Type B pancreatic cell (in vitro differentiated cells): ENCODE measurements at places on chromosomes 3 and 15. TPM values are rescaled to one million over a fixed set of nuclear protein-coding genes. Genes with fewer than 3 reads are reported as not detected.

Gene GNAI2
- total RNA-seq: 140 and 145 TPM in 2 replicates

Gene CPNE9
- total RNA-seq: 0.34 and 0.59 TPM in 2 replicates

Gene ADIPOQ
- not detected in 2 replicates for total RNA-seq

Gene PEX5L
- 1.1 and 2.4 TPM in 2 replicates for total RNA-seq

Gene ARMC8
- total RNA-seq: 42.3 and 46.1 TPM in 2 replicates

Gene ALAS1
- total RNA-seq: 57.1 and 60.8 TPM in 2 replicates

DNA sequence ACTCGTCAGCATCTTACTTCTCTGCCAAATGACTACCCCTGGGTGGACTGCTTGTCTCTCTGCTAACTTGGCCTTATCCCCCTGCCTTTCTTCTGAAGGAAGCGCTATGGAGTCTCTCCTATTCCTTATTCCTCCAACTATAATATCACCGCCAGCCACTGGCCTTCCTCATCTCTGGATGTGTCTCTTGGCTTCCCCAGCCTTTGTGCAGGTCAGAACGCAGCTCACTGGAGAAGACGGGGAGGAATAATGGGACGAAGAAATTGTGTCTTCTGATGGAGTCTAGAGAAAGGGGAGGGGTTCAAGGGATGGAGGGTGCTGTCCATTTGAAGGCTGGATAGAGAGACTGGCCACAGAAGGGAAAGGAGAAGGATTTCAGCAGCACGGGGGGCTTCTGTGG, 16.9 kb downstream of the ITGA11 start:
- no peak overlapping the region for H3K27ac ChIP-seq
- peak; percentile 37 for DNase-seq
- H3K36me3 ChIP-seq: no peaks in the 10 kb centered on the region
- no peaks in the 10 kb centered on the region for H3K27me3 ChIP-seq

- peaks cover 23% of the 10 kb centered on the region for H3K36me3 ChIP-seq
- no peak overlapping the region for H3K4me3 ChIP-seq
- no peaks in the 10 kb centered on the region for H3K27me3 ChIP-seq
- H3K4me1 ChIP-seq: no peaks in the 10 kb centered on the region
- no peak for DNase-seq
These were observed 66.2 kb downstream of the RASA2 start for GRCh38 chr3:141553055-141553454.

DNA sequence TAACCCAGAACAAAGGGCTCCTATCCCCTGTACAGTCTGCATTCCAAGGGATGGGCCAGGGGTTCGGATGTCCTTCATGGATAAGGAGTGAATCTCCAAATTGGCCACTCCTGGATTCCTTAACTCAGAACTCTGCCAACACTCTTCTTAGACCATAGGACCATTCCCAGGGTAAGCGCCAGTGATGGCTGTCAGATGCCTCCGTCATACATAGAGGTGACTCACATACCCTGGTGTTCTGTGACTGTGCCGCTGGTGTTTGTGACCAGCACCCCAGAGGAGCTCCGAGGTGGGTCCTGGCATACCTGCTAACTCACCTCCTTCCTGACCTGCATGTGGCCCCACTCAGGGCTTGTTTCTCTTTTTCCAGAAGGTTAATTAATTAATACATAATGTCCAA, 134.7 kb downstream of the KLF13 start:
- H3K36me3 ChIP-seq: no peaks in the 10 kb centered on the region
- H3K27me3 ChIP-seq: peaks cover 10% of the 10 kb centered on the region
- H3K4me3 ChIP-seq: no peak overlapping the region
- H3K4me1 ChIP-seq: no peaks in the 10 kb centered on the region

DNA sequence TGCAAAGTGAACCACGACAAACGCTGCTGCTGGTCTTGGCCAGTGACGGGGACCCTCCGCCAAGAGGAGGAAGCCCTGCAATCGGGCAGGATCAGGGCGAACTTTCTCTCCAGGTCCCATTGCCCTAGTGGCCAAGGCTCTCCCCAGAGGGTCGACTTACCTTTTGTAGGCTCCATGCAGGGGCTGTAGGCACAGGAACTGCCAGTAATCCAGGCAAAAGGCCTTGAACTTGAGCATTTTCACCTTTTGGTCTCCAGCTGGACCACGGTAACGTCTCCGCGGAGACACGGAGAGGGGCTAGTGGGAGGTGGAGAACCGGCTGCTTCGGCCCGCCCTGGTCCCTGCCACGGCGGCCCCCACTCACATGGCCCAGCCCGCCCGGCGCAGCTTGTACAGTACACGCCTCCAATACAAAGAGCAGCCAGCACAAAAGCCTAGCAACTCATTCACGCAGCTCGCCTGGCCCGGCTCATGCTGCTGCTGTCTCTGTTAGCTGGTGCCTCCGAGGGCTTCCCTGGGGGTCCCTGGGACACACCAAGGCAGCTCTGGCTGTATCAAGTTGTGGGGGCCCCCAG, 31.0 kb downstream of the IQSEC1 start:
- no peak overlapping the region for H3K27ac ChIP-seq
- H3K27me3 ChIP-seq: peaks cover 14% of the 10 kb centered on the region
- H3K4me3 ChIP-seq: no peak overlapping the region
- H3K4me1 ChIP-seq: peaks cover 45% of the 10 kb centered on the region
- DNase-seq: no peak

Gene TMEM212
- not detected in 2 replicates for total RNA-seq

Gene CHRNA7
- total RNA-seq: 5.3 and 10.5 TPM in 2 replicates

- H3K4me1 ChIP-seq: peaks cover 4% of the 10 kb centered on the region
- H3K36me3 ChIP-seq: no peaks in the 10 kb centered on the region
- no peak for DNase-seq
- peak overlapping the region; percentile 32 for H3K27ac ChIP-seq
These were observed 72.8 kb upstream of the ICE2 start for GRCh38 chr15:60551781-60552161.

DNA sequence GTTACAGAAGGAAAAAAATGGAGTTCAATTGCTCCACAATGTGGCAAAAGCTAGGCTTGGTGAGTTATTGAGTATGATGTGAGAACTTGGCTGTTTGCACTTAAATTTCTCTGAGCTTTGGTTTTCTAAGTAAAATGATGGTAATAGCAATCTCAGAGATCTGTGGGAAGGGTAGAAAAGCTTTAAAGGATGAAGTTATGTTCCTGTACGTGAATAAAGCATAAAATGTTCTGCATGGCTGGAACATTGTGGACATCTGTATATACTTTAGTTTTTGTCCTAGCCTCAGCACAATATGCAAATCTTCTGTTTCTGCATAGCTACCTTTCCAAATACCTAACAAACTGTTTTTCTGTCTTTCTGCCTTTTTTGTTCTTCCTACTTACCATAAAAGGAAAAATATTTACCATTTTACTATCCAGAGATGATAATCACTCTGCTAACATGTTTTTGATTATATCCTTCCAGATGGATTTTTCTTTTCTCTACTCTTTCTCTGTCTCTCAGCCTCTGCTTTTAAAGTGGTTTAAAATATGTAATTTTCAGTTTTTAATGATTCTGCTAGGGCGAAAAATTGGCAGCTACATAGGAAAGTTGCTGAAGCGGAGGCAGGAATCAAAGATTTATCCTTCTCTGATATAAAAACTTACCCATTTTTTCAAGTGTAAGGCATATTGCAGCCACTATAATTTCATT, 188.1 kb downstream of the FNDC3B start:
- no peaks in the 10 kb centered on the region for H3K27me3 ChIP-seq
- peaks cover 22% of the 10 kb centered on the region for H3K36me3 ChIP-seq
- H3K27ac ChIP-seq: peak overlapping the region; percentile 52
- H3K4me3 ChIP-seq: peak overlapping the region; percentile 26
- DNase-seq: no peak

- H3K27me3 ChIP-seq: no peaks in the 10 kb centered on the region
- H3K27ac ChIP-seq: no peak overlapping the region
These were observed 91.4 kb downstream of the ZBBX start for GRCh38 chr3:167288737-167289136.

GRCh38 chr15:36232491-36232890, 346.9 kb upstream of the CDIN1 start:
- no peak overlapping the region for H3K27ac ChIP-seq
- H3K4me3 ChIP-seq: no peak overlapping the region
- H3K4me1 ChIP-seq: no peaks in the 10 kb centered on the region
- DNase-seq: no peak
- H3K36me3 ChIP-seq: no peaks in the 10 kb centered on the region

DNA sequence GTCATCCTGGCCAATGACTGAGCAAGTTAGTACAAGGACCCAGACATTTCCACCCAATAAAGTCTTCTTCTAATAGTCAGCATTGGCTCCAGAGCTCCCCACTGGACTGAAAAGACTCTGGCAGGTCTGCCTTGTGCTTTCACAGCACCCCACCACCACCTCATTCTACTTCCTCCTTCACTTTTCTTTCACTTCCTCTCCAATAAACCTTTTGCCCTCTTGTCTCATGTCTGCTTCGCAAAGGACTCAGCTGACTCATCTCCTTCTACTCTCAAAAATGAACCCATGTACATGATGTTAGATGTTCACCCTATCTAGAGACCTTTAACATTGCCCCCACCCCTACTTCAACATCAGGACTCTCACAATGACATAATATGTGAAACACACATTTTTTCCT, 181.0 kb upstream of the PPP2R3A start:
- no peak overlapping the region for H3K27ac ChIP-seq
- H3K36me3 ChIP-seq: no peaks in the 10 kb centered on the region
- H3K27me3 ChIP-seq: peaks cover 28% of the 10 kb centered on the region
- no peaks in the 10 kb centered on the region for H3K4me1 ChIP-seq

Gene MGA
- total RNA-seq: 45.4 and 54.9 TPM in 2 replicates

- H3K4me1 ChIP-seq: no peaks in the 10 kb centered on the region
- DNase-seq: no peak
- H3K36me3 ChIP-seq: no peaks in the 10 kb centered on the region
These were observed 35.1 kb downstream of the HGD start for GRCh38 chr3:120646771-120647432.

Gene NANOGP8
- not detected in 2 replicates for total RNA-seq

DNA sequence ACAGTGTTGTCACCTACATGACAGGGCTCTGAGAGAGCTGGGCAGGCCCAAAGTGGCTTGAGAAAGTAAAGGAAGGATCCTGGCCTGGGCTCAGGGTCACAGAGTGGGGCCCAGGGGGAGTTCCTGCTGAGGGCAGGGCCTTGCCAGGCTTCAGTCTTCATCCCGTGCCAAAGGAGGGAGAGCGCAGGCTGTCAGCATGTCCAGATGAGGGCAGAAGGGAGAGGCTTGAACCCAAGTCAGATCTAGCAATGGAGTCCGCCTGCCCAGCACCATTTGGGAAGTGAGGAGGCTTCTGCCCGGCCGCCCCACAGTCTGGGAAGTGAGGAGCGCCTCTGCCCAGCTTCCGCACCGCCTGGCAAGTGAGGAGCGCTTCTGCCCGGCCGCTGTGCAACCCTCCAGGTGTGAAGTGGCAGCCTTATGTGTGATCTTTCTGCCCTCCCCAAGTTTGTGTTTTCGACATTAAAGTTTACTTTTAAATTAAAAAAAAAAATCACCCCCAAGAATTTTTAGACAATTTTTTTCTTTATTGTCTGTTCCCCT, 303.6 kb upstream of the PROK2 start:
- peaks cover 16% of the 10 kb centered on the region for H3K27me3 ChIP-seq
- no peak for DNase-seq
- H3K27ac ChIP-seq: no peak overlapping the region
- H3K4me1 ChIP-seq: peaks cover 9% of the 10 kb centered on the region

DNA sequence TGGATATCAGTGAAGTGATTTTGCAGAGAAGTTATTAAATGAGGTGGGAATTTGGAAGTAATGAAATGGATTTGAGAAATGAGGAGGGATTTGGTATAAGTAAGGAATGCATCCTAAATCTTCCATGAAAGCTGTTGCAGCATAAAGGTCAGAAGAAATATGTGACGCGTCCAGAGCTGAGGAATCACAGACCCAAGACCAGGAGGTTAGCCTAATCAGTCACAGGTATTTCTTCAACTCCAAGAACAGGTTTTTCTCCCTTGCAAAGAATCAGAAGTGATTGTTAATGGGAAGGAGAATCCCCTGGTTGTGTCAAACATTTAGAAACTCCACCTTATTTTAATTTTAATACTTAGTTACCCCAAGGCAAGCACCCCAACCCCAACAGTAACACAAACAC, 253.2 kb downstream of the MEX3B start:
- H3K4me1 ChIP-seq: peaks cover 6% of the 10 kb centered on the region
- H3K4me3 ChIP-seq: no peak overlapping the region
- H3K27me3 ChIP-seq: no peaks in the 10 kb centered on the region

DNA sequence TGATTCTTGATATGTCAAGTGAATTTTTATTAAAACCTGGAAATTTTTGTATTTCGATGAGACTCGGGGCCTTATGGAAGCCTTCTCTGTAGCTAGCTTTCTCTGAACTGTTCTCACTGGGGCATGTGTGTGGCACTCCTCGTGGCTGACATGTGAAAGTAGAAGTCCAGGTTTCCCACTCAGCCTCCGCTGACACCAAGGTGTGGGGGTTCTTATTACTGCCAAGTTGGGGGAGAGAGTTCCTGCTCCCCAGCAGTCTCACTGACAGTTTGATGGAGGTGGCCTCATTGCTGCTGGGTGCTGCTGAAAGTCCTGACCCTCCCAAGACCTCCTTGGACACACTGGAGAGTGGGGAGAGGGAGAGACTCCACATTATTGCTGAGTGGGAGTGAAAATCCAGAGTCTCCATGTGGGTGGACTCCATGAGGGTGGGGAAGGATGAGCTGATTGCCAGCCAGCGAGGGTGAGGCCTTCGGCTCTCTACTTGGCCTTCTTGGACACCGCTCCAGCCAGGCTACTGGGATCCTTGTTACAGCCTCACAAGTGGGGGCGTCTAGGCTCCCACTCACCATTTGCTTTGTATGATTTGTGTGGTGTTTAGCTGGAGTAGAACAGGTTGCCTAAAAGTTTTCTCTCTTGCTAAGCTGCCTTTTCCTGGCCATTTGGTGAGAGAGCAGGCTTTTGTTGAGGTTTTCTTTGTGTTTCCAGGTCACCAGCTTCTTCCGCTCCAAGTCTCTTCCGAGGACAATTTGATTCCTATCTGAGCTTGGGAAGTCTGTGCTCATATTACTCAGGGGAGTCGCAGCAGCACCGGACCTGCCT, 64.1 kb downstream of the LSM3 start:
- H3K4me1 ChIP-seq: peaks cover 8% of the 10 kb centered on the region
- no peaks in the 10 kb centered on the region for H3K36me3 ChIP-seq
- no peaks in the 10 kb centered on the region for H3K27me3 ChIP-seq

DNA sequence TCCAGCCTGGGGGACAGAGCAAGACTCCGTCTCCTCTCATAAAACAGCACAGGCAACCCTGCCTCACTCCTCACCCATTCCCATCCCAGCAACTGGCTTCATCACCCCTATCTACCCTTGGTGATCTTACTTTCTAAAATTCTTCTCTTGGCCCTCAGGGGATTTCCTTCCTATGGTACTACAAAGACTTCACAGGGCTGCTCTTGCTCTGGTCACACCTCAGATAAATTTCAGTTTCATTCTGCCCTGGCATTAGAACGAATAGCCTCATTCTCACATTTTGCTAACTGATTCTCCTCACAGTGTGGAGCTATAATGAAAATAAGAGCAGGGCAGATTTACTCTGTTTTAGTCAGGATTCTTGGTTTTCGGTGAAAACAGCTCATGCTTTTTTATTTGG, 22.1 kb upstream of the CRBN start:
- peaks cover 14% of the 10 kb centered on the region for H3K27me3 ChIP-seq
- no peak for DNase-seq
- H3K27ac ChIP-seq: no peak overlapping the region
- peaks cover 12% of the 10 kb centered on the region for H3K4me1 ChIP-seq
- H3K36me3 ChIP-seq: no peaks in the 10 kb centered on the region
- no peak overlapping the region for H3K4me3 ChIP-seq

Gene GHSR
- total RNA-seq: not detected in 2 replicates

GRCh38 chr3:187685948-187686347, 15.8 kb upstream of the SST start:
- H3K27me3 ChIP-seq: peaks cover 9% of the 10 kb centered on the region
- no peak for DNase-seq
- no peaks in the 10 kb centered on the region for H3K36me3 ChIP-seq

- peaks cover 7% of the 10 kb centered on the region for H3K27me3 ChIP-seq
- no peak overlapping the region for H3K4me3 ChIP-seq
- H3K4me1 ChIP-seq: peaks cover 12% of the 10 kb centered on the region
- H3K27ac ChIP-seq: no peak overlapping the region
These were observed 40.5 kb upstream of the GYG1 start for GRCh38 chr3:148950806-148951205.

GRCh38 chr15:74461847-74462511, 1.0 kb upstream of the UBL7 start:
- H3K27me3 ChIP-seq: no peaks in the 10 kb centered on the region
- H3K27ac ChIP-seq: peak overlapping the region; percentile 84
- H3K36me3 ChIP-seq: peaks cover 29% of the 10 kb centered on the region
- DNase-seq: no peak
